ENCODE measurements at places on chromosomes 13 and 19.

GRCh38 chr19:17227798-17228367 is 1.9 kb downstream of the OCEL1 start:
- DNase-seq = no peak

GRCh38 chr19:1672769-1673644 is 20.6 kb upstream of the TCF3 start:
- no peak for DNase-seq

DNA sequence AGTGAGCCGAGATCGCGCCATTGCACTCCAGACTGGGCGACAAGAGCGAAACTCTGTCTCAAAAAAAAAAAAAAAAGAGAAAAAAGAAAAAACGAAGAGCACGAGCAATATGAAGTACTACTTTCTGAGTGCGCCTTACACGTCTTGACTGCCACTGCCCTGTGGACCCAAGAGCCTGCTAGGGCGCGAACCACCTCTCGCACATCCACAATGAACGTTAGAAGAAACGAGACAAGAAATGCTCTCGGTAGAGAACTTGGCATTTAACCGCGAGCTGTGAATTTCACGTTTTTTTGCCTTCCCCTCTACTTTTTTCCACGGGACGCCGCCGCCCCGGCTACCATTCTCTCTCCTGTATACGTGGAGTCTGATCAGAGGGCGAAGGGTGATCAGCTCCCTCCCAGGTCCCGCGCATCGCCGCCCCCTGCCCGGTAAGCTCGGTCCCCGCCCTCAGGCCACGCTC is 454 bp downstream of the TIMM44 start:
- no peak for DNase-seq

DNA sequence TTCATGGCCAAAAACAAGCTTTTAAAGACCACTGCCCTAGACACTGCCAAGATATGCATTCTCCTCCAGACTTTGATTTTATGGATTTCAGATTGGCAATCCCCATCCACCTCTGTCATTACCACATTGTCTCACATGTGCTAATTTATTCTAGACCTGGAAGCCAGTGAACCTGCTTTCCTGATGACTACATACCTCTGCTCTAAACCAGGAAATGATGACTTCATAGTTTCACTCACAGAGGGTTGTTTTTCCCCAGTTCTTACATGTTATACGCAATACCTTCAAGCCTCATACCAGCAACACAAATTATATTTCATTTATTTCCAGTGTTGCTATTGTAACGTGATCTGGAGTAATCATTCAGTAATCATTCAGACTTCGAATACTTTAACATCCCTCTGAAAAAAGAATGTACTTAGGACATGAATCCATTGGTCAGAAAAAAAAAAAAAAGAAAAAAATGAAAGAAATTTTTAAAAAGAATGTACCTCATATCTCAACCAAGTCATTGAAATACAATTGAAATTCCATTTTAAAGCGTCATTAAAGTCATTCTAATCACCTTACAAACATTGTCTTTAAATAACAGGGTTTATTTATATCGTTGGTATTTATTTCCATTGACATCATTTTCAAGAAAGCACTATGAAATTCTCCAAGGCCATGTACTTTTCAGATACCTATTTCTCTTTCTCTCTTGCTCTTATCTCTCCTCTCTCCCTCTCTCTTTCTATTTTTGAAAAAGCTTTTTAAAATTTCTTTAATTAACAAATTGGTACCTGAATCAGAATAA is 33.4 kb upstream of the KLF5 start:
- no peak for DNase-seq

- no peak for DNase-seq
Observed at GRCh38 chr13:95002126-95002525, 289.8 kb upstream of the SOX21 start.

- no peak for DNase-seq
Observed at GRCh38 chr19:966485-967088, 17.6 kb upstream of the WDR18 start.

- DNase-seq = no peak
Observed at GRCh38 chr13:40047322-40047771, 391.9 kb downstream of the COG6 start.

DNA sequence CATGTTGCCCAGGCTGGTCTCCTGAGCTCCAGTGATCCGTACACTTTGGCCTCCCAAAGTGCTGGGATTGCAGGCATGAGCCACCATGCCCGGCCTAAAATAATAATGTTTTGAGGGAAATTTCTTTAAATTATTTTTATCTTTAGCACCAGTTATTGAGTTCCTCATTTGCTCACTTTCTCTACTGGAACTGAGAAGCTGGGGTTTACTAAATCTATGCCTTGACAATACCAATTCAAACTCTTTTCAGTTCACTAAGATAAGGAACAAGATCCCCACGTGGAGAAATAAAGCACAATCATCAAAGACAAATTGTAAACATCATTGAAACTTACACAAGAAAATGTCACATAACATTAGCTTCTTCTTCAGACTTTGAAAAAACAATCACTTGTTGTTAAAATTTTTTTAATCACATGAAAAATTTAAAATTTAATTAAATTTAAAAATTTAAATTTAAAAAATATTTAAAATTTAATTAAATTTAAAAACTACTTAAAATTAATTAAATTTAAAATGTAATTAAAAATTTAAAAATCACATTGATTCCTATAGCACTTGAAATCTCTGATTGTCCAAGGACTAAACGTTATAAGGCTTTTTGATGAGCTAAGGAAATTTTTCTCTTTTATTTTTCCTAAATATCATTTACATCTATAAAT is 25.2 kb upstream of the XPO4 start:
- no peak for DNase-seq

GRCh38 chr13:44142941-44143665 is 230.5 kb upstream of the SERP2 start:
- DNase-seq = no peak

- DNase-seq = no peak
Observed at GRCh38 chr13:98478189-98479129, 98.4 kb downstream of the STK24 start.

DNA sequence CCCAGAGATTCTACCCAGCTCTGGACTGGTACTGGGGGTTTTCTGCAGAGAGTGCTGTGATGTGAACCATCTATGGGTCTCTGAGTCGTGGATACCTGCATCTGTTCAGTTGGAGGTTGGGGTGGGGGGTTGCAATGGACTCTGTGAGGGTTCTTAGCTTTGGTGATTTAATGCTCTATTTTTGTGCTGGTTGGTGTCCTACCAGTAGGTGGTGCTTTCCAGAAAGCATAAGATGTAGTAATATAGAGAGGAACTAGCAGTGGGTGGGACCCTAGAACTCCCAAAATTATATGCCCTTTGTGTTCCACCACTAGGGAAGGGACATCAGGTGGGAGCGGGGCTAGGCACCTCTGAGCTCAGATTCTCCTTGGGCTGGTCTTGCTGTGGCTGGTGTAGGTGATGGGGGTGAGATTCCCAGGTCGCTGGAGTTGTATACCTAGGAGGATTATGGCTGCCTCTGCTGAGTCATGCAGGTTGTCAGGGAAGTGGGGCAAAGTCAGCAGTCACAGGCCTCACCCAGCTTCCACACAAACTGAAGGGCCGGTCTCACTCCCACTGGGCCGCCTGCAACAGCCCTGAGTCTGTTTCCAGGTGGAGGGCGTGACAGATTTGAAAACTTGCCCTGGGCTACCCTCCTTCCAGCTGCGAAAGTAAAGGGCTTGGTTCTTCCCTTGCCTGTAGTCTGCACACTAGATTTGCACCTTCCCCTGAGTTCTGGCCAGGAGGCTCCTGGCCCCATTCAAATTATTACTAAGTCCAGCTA is 573.0 kb upstream of the SLITRK1 start:
- DNase-seq = no peak

GRCh38 chr13:25422153-25422552 is 50.4 kb downstream of the ATP8A2 start:
- DNase-seq = no peak

DNA sequence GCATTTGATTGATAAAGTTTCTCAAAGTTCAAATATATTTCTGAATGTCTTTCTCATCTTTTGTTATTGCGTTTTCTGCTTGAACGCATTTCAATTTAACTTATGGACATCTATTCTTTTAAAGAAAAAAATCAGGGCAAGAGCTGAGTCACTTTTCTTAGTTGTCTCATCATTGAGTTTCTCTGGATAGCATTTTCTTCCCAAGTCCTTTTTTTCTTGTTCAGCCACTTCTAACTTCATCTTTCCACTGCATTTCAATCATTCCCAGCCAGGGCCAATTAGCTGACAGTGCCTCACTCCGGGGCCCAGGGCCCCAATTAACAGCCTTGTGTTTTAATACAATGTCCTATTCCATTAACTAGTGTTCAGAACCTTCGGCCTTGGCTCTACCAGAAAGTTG is 216.3 kb downstream of the B3GLCT start:
- no peak for DNase-seq

- no peak for DNase-seq
Observed at GRCh38 chr19:28307487-28307886, 905.5 kb downstream of the UQCRFS1 start.

DNA sequence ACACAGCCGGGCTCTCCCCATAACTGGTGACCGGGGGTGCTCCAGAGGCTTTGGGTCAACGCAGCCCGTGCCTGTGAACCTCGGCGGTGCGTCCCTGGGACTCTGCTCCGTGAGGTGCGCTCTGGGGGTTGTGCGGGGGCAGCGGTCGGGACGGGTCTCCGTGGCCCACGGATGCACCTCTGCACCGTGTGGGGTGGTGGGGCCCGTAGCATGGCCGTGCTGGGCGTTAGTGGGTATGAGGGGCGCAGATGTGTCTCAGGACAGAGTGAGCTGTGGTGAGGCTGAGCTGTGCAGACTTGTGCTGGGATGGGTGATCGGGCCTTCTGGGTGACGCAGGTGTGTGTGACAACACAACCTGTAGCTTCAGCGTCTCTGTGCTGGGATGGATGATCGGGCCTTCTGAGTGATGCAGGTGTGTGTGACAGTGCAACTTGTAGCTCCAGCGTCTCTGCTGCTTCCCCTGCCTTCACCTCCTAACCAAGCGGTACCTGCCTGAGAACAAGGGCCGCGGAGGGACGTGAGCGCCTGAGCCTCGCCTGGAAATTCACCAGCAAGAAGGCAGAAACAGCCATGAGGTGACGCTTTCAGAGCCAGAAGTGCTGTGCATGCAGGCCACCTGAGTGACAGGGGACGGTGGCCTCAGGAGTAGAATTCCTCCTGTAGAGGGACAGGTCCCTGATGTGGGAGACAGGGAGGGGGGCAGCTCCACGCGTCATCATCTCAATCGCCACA is 599 bp downstream of the ZNF331 start:
- DNase-seq = no peak

- no peak for DNase-seq
Observed at GRCh38 chr13:40996426-40997092, 22.6 kb downstream of the ELF1 start.

DNA sequence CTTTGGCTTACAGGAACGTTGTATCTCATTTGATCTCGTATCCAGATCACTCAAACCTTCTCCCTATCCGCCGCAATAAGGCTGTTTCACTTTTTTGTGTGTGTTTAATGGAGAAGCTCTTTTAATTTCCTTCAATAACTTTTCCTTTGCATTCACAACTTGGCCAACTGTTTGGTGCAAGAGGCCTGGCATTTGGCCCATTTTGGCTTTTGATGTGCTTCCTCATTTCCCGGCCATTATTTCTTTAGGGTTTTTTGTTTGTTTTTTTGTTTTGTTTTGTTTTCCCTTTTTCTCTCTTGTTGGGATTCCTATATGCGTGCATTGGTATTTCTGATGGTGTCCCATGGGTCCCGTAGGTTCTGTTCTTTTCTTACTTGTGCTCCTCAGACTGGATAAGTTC is 6.1 kb upstream of the UPF3A start:
- DNase-seq = no peak

DNA sequence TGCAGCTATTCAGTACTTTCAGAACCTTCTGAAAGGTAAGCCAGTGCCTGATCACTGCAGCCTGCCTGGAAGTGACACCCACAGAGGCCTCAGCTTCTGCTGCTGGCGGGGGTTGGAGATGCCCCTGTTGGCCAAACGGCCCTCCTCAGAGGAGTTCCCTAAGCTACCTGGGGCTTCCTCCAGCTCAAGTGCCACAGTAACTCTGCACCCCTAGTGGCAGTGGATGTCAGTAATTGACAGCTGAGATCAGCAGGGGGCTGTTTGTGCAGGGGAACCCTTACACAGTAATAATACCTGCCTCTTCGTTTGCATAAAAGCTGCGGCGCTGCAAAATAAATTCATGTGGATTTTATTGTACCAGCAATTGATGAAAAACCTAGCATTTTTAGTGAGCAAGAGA is 28.9 kb downstream of the TDRD12 start:
- no peak for DNase-seq

GRCh38 chr13:35524171-35524570 is 47.7 kb upstream of the MAB21L1 start:
- DNase-seq = no peak
